Activated CD4-positive, alpha-beta T cell treated with anti-CD3 and anti-CD28 coated beads, Interleukin-2, amount 10 ng/mL, durations not matched to agents 7 days and 5 days (primary cell): ENCODE measurements at places on chromosomes 5 and 9. TPM values are rescaled to one million over a fixed set of nuclear protein-coding genes. Genes with fewer than 3 reads are reported as not detected.

- DNase-seq: peak; percentile 72
- peak overlapping the region; percentile 93 for H3K27ac ChIP-seq
- H3K36me3 ChIP-seq: peaks cover 40% of the 10 kb centered on the region
- H3K27me3 ChIP-seq: no peaks in the 10 kb centered on the region
- H3K4me1 ChIP-seq: peaks cover 57% of the 10 kb centered on the region
- no peak overlapping the region for H3K4me3 ChIP-seq
Measured at GRCh38 chr5:154221371-154221896, 30.9 kb downstream of the GALNT10 start.

DNA sequence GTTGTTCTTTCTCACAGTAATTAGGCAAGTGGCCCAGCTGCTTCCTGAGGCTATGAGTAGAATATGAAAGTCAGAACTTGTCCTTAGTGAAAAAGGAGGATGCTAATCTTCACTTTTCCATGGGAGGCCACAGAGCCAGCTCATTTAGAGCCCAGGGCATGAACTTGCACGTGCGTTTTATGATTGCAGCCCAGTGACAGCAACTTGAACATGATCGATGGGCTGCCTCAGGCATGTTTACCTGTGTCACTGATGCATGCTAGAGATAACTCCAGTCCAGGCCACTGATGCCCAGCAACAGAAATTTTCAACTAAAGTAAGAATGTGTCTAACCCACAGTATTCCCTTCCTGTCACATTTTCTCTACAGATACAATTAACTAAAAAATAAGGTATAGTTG, 179.3 kb downstream of the CTNND2 start:
- H3K36me3 ChIP-seq: no peaks in the 10 kb centered on the region
- H3K4me3 ChIP-seq: no peak overlapping the region
- DNase-seq: no peak
- no peak overlapping the region for H3K27ac ChIP-seq

DNA sequence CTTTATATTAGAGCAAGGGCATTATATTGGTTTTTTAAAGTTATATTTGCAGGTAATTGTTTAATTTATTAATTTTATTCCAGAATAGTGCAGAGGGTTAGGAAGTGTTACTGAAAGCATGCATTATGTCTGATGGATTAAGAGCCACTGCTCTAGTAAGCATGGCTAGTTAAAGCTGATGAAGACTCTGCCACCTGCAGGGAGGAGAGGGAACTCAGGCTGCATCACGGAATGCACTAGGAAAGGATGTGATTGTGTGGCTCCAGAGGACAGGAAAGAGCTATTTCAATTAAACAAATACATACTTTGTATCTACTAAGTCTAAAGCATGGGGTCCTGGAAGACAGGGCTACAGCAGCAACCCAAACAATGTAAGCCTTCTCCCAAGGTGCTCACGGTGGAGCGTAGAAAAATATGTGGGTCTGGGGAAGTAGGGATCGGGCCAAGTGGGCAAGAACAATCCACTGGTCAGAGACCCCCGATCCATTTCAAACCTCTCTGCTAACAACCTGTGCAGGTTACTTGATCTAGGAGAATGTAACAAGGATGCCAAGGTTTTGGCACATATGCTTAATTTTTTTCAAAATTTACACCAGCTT, 15.3 kb upstream of the GRXCR2 start:
- DNase-seq: no peak
- H3K4me3 ChIP-seq: no peak overlapping the region
- H3K27me3 ChIP-seq: peaks cover 4% of the 10 kb centered on the region
- no peaks in the 10 kb centered on the region for H3K36me3 ChIP-seq
- no peaks in the 10 kb centered on the region for H3K4me1 ChIP-seq

GRCh38 chr9:123834889-123835562, 94.9 kb downstream of the DENND1A start:
- peaks cover 18% of the 10 kb centered on the region for H3K4me1 ChIP-seq
- no peak overlapping the region for H3K27ac ChIP-seq
- no peak for DNase-seq
- H3K36me3 ChIP-seq: peaks cover 9% of the 10 kb centered on the region
- no peak overlapping the region for H3K4me3 ChIP-seq

DNA sequence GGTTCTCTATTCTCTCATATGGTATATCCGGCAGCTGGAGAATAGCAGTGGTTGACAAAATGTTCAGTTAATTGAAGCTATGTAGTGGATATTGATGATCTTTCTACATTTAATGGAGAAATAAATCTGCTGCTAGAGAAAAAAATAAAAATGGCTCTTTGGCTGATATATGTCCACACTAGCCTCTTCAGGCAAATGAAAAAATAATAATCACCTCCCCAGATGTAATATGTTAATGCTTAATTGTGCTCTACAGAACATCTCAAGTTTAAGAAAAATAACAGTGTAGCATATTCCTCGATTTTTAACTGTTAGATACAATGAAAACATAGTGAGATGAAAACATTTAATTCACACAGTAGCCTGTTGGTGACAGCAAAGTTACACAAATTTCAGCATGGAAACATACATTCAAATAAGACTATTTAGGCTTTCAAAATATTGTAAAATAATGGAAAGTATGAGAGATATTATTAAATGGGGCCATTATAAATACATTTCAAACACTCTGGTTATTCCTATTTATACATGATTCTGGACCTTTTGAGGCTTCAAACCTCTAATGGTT, 543.0 kb downstream of the MAT2B start:
- H3K27me3 ChIP-seq: no peaks in the 10 kb centered on the region
- no peak overlapping the region for H3K4me3 ChIP-seq
- no peak overlapping the region for H3K27ac ChIP-seq
- no peaks in the 10 kb centered on the region for H3K4me1 ChIP-seq
- no peaks in the 10 kb centered on the region for H3K36me3 ChIP-seq
- no peak for DNase-seq

GRCh38 chr5:28766565-28767158, 1728.3 kb upstream of the CDH9 start:
- no peak for DNase-seq
- H3K27me3 ChIP-seq: no peaks in the 10 kb centered on the region
- H3K4me1 ChIP-seq: no peaks in the 10 kb centered on the region
- H3K36me3 ChIP-seq: no peaks in the 10 kb centered on the region

- H3K4me3 ChIP-seq: no peak overlapping the region
- no peak overlapping the region for H3K27ac ChIP-seq
- peaks cover 3% of the 10 kb centered on the region for H3K27me3 ChIP-seq
- H3K4me1 ChIP-seq: no peaks in the 10 kb centered on the region
- no peak for DNase-seq
Measured at GRCh38 chr9:34554211-34555001, 31.6 kb upstream of the ENHO start.

DNA sequence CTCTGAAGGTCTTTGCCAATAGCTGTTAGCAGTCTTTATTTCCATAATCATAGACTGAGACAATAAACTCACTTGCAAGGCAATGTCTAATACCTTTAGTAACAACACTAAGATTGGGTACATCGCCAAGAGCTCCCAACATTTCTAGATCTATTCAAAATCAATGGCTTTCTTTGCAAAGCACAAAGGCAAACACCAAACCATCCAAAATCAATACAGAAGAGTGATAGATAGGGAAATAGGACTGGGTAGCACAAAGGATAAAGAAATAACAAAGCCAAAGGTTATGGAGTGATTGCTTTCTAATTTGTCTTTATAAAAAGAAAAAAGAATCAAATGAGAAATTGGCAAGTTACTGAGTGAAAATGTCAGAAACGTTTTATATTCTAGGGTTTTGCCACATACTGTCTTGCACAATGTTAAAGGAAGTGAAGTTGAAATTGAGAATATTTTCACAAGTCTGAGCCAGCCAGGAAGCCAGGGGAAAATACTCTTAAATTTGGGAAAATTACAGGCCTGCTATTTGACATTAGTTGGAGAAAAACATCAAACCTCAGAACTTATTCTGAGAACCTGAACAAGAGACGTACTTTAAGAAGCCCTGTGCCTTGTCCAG, 53.3 kb upstream of the LHFPL2 start:
- no peak for DNase-seq
- H3K4me1 ChIP-seq: no peaks in the 10 kb centered on the region
- H3K4me3 ChIP-seq: no peak overlapping the region
- no peaks in the 10 kb centered on the region for H3K36me3 ChIP-seq

DNA sequence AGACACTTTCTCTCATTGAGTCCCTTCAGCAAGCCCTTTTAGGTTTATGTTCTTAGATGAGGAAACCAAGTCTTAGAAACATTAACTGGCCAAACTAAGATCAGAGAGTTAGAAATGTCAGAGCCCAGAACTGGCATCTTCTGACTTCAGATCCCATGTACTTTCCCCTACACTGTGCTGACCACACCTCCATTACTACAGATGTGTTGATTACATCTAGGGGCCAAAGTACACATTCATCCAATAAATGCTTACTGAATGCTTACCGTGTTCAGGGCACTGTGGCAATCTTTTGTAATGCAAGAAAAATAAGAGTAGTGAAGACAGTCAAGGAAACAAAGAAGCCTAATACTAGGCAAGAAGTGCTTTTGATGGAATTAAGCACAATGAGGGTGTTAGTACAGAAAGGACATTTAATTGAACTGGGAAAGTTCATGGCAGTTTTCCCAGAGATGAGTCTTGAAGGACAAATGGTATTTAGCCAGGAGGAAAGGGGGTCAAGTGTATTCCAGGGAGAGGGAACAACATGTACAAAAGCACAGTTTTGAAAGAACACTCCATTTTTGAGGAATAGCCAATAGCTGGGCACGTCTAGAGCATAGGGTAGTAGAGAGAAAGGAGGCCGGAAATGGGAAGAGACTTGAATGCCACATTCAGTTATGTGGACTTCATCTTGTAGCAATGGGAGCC, 89.7 kb upstream of the CDKN2B start:
- no peak overlapping the region for H3K27ac ChIP-seq
- DNase-seq: no peak
- H3K4me1 ChIP-seq: peaks cover 26% of the 10 kb centered on the region

GRCh38 chr9:13143281-13143680, 136.2 kb downstream of the MPDZ start:
- H3K36me3 ChIP-seq: no peaks in the 10 kb centered on the region
- DNase-seq: no peak
- no peak overlapping the region for H3K27ac ChIP-seq

DNA sequence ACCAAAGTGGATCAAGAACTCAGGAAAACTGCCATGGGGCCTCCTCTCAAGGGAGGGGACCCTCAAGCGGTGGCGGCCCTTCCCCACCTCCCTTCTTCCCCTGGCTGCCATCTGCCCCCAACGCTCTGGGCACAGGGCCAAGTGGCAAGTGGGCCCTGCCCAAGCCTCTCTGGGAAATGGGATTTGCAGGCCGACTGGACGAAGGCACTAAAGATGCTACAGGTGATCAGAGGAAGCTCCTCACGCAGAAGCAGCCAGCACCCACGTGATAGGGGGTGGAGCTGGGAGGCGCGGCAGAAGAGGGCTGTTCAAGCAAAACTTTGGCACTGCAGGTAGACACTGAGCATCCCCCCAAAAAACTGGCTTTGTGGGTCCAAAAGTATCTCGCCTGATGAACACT, 52.7 kb upstream of the UBTD2 start:
- DNase-seq: no peak
- no peaks in the 10 kb centered on the region for H3K27me3 ChIP-seq
- H3K4me1 ChIP-seq: no peaks in the 10 kb centered on the region
- no peak overlapping the region for H3K4me3 ChIP-seq
- no peaks in the 10 kb centered on the region for H3K36me3 ChIP-seq
- no peak overlapping the region for H3K27ac ChIP-seq

DNA sequence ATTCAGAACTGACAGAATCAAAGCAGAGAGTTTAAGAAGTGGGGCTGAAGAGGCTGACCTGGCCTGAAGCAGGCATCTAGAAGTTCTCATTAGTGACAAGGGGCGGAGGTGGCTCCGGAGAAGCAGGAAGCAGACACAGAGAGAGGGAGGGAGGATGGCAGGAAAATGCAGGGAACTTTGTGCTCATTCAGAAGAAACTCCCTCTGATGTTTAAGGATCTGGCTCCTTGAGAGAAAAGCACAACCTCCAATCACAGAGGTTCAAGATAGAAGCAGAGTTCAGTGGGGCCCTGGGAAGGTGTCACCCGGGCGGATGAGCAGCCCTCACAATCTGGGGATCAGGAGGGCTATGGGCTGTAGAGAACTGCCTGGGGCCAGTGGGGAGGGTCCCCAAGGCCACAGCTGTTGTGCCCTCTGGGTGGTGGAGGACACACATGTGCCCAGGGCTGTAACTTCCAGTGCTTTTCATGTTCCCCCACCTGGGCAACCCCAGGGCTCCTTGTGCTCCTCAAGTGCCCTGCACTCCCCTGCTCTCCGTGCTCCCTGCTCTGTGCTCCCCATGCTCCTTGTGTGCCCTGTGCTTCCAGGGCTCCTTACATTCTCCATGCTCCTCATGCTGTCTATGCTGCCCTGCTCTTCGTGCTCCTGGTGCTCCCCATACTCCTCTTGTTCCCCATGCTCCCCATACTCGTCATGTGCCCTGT, 51.4 kb downstream of the TRIP13 start:
- H3K36me3 ChIP-seq: no peaks in the 10 kb centered on the region
- H3K27ac ChIP-seq: no peak overlapping the region
- DNase-seq: no peak
- H3K4me1 ChIP-seq: peaks cover 3% of the 10 kb centered on the region

DNA sequence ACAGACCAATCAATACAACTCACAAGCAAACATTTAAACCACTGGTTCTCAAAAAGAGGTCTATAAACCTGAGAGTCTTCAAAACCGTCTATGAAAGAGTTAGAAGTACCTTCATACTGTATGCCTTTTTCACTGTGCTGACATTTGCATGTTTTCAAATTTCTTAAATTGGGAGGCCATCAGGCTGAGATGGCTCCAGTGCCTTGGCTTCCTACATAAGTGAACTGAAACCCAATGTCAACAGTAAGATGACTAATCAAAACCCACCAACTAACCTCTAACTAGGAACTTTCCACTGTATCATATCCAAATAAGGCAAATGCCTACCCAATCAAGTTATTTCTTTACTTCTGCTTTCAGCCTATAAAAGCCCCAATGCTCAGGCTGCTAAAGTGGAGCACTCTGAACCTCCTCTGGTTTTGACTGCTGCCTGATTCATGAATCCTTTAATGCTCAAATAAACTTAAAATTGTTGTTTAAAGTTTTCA, 35.1 kb downstream of the FAM13B start:
- peaks cover 26% of the 10 kb centered on the region for H3K4me1 ChIP-seq
- H3K27me3 ChIP-seq: no peaks in the 10 kb centered on the region
- H3K27ac ChIP-seq: no peak overlapping the region
- no peak for DNase-seq
- H3K4me3 ChIP-seq: no peak overlapping the region

SPINK7 gene
- not detected for total RNA-seq

SHISAL2B gene
- not detected for total RNA-seq

INSYN2B gene
- total RNA-seq: not detected

ORM1 gene
- not detected for total RNA-seq

LVRN gene
- total RNA-seq: not detected

FOXI1 gene
- not detected for total RNA-seq

IL9 gene
- total RNA-seq: not detected
